ENCODE measurements at places on chromosomes 11 and 22.
A peak's percentile ranks its signal among the peaks of the same experiment; 100 is the strongest.

DNA sequence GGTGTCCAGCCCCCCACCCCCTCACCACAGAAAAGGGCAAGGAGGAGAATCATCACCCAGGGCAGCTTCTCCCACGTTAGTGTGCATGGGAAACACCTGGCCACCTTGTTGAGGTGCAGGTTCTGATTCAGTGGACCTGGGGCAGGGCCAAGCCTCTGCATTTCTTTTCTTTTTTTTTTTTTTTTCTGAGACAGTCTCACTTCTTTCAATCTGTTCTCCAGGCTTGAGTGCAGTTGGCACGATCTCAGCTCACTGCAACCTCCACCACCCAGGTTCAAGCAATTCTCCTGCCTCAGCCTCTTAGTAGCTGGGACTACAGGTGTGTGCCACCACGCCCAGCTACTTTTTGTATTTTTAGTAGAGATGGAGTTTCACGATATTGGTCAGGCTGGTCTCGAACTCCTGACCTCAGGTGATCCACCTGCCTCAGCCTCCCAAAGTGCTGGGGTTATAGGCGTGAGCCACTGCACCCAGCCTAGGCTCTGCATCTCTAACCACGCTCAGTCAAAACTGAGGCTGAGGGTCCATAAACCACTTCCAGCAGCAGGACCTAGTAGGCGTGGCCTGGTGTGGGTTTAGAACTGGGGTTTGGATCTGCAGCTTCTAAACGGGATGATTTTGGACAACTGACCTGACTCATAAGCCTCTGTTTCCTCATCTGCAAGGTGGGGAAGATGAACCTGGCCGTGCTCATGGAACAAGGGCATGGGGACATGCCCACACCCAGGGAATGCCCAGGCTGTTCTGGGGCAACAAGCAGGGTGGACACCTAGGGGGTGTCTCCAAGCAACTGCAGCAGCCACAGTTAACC is 734 bp downstream of the ZP1 start:
- DNase-seq, result no peak

DNA sequence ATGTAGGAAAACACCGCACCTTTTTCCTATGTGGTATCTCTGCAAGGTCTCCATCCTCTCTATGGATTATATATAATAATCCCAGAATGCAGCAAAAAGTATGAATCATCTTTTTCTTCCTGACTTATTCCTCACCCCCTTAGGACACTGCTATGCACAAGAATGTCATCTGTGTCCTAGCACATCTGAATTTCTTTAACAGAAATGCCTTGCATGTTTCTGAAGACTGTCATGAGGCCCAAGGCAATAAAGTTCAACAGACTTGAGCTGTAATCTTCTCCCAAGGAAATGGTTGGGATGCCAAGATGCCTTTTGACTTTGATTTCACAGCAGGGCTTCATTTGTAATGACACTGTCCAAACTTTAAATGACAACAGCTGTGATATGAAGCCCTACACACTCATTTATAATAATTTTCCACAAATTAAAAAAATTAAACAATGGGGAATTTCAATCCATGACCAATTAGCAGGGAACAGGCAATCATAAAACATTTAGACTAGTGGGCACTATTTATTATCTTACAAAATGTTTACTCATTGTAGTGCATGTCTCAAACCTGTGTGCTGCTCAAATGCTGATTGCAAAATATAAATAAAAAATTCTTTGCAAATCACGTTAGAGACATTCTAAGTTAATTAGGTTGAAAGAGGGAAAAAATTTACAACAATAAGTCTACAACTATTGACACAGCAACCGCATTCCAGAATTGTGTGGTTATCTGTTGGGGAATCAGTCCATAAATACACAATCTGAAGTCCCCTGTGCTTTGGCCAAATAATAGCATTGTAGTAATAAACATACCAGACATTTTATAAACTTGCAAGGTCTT is 242.3 kb downstream of the SWAP70 start:
- DNase-seq, result peak; percentile 90

DNA sequence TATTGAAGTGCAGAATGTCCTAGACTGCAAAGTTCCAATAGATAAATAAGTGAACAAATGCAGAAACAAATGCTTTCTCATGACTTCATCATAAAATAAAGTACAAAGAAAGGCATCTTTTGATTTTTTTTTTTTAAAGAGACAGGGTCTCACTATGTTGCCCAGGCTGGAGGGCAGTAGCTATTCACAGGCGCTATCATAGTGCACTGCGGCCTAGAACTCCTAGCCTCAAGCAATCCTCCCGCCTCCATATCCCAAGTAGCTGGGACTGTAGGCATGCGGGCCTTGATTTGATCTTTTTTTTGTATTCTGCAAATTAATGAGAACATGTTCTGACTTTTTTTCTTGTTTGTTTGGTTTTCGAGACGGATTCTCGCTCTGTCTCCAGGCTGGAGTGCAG is 2.4 kb downstream of the ARCN1 start:
- DNase-seq, result no peak

DNA sequence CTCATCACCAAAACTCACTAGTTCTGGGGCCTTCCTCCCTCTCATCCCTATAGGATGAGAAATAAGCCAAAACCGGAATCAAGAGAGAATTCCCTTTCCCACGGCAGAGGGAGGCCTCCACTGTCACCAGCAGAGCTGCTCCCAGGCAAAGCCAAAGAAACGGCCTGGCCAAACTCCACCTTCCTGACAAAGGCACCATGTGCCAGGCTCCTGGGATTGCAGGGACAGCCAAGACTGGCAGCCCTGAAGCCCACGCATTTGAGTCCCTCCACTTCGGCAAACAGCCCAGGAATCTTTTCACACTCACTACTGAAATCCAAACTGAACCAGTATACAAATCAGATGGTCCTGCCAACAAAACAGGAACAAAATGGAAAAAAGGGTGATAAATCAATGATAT is 6.1 kb downstream of the SMCO4 start:
- DNase-seq, result no peak

- DNase-seq, result no peak
Measured at GRCh38 chr11:66889960-66890359, 33.1 kb downstream of the LRFN4 start.

GRCh38 chr11:111676878-111677585 is 74.8 kb downstream of the SIK2 start:
- DNase-seq, result peak; percentile 77

DNA sequence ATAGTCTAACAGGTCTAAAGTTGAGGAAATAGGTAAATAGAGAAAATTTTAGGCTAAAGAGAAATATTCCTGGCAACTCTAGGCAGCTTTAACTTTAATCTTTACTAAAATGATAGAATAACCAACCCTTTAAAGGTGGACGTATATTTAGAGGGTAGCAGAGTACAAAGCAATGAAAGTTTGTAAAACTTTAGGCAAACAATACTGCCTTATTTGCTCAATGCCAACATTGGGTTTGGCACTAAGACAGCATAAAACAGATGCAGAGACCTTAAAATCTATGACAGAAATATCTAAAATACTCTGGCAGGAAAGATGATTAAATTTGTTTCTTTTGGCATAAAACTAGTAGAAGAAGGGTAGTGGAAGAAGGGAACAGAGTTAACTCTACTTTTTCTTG is 70.7 kb downstream of the EMSY start:
- DNase-seq, result no peak

DNA sequence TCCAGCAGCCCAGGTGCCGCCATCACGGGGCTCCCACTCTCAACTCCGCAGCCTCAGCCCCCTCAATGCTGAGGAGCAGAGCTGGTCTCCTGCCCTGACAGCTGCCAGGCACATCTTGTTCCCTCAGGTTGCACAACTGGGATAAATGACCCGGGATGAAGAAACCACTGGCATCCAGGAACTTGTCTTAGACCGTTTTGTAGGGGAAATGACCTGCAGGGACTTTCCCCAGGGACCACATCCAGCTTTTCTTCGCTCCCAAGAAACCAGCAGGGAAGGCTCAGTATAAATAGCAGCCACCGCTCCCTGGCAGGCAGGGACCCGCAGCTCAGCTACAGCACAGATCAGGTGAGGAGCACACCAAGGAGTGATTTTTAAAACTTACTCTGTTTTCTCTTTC is at the start of gene SAA1:
Gene SAA1, plus strand, starts transcription at position 316 of the 400 bp plus-strand sequence. CDS start 624 bp downstream, outside the sequence.
- peak; percentile 82 for DNase-seq

DNA sequence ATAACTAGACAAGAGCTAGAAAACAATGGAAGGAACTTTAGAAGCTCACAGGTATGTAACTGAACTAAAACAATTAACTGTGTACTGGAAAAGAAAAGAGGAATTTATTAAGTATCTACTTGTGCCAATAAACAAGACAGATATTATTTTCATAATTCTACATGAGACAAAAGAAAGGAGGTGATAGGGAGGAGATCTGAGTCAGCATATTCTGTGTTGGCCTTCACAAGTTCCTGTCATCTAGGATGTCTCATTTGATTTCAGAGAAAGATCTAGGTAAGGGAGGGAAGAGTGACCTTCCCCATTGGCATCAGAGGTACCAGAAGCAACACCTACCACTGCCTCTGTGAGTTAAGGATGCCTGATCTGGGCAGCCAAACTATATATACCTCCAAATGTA is 34.8 kb upstream of the TEAD1 start:
- DNase-seq, result no peak

DNA sequence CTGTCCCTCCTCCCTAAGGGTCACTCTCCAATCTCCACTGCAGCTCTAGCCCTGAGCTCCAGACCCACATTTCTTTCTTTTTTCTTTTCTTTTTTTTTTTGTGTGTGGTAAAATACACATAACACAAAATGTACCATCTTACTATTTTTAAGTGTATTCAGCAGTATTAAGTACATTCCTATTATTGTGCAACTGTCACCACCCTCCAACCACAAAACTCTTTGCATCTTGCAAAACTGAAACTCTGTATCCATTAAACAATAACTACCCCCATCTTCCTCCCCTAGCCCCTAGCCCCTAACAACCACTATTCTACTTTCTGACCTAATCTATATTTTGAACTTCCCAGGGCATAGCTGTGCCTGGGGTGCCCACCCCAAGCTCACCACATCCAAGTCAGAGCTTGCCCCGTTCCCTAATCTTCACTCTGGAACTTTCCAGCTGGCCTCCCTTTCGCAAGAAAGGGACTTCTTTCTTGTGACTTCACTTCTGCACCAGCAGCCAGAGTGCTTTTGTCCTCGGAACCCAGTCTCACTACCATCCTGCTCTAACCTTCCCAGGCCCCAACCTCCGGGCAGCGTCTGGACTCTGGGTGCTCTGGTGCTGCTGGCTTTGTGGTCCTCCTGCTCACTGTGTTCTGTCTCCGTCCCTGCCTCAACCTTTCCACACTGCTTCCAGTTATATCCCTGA is 30.7 kb downstream of the PARVG start:
- DNase-seq, result no peak

GRCh38 chr22:24133187-24133965 is 47.9 kb upstream of the SUSD2 start:
- DNase-seq, result no peak

- peak; percentile 80 for DNase-seq
Measured at GRCh38 chr11:68271023-68271780, 571 bp downstream of the C11orf24 start.

DNA sequence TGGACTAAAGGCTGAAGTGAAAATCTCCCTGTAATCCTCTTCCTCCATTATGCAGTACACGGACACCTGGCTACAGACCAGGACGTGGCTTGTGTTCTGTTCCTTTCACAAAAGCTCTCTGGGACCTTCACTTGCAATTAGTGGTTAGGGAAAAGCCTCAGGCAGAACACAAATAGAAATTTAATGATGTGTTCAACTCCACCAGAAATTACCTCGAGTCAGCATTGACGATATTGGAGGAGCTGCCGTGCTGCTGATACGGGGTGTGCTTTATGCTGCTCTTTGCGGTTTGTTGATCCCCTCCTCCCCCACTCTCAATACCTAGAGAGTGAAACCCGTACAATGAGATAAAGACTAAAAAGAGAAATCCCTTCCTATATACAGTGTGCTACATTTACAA is 48.9 kb downstream of the POLD3 start:
- DNase-seq, result no peak

DNA sequence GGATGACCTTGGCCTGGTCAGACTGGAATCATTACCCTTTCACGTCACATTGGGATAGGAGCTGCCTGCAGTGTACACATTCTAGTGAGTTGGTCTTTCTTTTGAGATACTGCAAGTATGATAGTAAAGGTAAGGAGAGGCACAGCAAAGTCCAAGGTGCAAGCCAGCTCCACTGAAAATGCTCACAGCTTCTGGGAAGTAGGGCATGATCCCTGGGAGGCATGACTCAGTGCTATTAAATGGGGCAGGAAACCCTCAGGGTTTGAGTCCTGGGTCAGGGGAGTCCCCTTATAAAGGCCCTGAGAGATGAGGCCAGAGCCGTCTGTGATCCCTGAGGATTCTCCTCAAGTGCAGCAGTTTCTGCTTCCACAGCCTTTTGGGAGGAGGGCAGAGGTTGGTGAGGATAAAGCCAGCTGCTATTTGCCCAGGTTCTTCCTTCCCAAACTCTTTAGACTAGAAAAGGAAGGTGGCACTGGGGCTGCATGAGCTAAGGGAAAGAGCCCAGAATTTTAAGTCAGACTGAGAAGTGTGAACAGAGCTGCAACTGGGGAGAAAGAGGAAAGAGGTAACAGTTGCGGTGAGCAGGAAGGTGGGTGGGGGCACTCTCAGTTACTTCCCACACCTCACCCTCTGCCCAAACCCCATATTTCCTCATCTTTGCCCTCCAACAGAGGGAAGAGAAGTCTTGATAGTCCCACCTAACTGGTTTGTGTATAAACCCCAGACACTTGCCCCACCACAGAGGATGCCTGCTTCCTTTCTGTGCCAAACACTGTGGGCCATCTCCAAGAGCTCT is 14.4 kb upstream of the OR52K1 start:
- no peak for DNase-seq

DNA sequence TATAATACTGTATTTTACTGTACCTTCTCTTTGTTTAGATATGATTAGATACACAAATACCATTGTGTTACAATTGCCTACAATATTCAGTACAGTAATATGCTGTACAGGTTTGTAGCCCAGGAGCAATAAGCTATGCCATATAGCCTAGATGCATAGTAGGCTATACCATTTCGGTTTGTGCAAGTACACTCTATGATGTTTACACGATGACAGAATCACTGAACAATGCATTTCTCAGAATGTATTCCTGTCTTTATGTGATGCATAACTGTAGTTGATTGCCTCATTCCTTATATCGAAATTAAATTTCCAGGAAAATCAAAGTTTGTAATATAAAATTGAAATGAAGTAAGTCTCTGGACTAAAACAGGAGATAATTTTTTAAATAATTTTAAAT is 49.3 kb upstream of the OR5P2 start:
- DNase-seq, result no peak

DNA sequence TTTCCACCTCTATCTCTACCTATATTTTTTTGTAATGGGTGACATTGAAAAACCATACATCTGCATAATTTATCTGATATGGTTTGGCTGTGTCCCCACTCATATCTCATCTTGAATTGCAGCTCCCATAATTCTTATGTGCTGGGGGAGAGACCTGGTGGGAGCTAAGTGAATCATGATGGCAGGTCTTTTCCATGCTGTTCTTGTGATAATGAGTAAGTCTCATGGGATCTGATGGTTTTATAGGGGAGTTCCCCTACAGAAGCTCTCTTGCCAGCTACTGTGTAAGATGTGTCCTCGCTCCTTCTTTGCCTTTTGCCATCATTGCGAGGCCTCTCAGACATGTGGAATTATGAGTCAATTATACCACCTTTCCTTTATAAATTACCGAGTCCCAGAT is 551.0 kb upstream of the ANO5 start:
- no peak for DNase-seq

GRCh38 chr11:47950396-47950795 is 30.0 kb upstream of the PTPRJ start:
- DNase-seq, result no peak

Data from kidney tubule cell (primary cell).